ENCODE measurements at places on chromosomes 13 and 19.

DNA sequence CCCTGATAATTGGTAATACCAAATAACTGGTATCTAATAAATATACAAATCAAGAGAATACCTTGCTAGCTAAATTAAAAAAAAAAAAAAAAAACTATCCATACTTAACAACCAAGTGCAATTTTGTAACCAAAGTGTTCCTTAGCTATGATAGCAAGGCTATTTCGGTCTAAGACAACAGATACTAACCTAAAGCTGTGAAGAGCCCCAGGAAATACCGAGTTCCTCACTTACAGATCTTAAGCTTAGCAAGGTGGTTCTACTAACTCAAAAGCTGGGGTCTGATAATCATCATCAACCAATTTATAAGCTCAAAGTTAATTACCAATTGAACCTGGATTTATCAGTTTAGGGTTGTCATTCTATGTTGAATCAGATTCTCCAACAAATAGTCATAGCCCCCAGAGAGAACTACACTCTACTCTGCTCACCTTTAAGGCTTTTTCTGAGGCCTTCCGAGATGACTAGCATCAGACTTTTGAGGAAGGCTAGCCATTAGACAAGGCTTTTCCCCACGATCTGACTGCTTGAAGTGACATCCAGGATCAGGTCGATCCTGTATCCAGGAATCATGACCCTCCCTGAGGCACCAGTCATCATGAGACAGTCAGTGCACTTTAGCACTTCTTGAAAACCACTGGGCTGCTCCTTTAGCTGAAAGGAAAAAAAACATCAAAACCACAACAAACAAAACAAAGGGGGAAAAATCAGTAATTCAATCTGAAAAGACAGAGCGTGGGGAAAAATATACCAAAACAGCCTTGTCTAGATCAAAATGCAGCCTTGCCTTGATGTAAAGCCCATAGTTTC is 31.9 kb downstream of the INTS6 start:
- DNase-seq, result no peak

- no peak for DNase-seq
Observed at GRCh38 chr19:52221831-52222375, 32.1 kb downstream of the PPP2R1A start.

GRCh38 chr13:106753251-106753650 is 185.3 kb upstream of the ARGLU1 start:
- DNase-seq, result no peak

- no peak for DNase-seq
Observed at GRCh38 chr13:46385946-46386345, 1.1 kb downstream of the RUBCNL start.

DNA sequence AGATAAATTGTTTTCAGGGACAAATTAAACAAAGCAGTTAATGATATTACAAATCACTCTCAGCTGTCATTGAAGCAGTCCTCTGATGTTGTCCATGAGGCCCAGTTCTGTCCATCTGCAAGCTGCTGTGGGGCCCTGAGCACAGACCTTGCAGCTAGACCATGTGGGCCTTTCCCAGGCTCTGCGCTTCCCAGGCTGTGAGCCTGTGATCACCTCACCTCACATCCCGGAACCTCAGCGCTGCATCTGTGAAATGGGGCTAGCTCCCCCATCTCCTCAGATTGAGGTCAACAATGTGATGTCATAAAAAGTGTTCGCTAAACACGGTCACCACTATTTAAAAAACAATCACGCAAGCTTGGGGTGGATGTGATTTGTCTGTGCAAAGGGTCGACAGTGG is 51.9 kb upstream of the UQCRFS1 start:
- DNase-seq, result no peak
